Foreskin keratinocyte (primary cell): ENCODE measurements at places on chromosomes 5 and 9. TPM values are rescaled to one million over a fixed set of nuclear protein-coding genes. Genes with fewer than 3 reads are reported as not detected.

The C5orf15 gene
- 42.1 and 45.9 TPM in 2 replicates for total RNA-seq

The ZFP2 gene
- total RNA-seq: 0.24 and 0.28 TPM in 2 replicates

The C7 gene
- total RNA-seq: not detected in 2 replicates

The SPINK5 gene
- total RNA-seq: 0.75 and 1.1 TPM in 2 replicates

The CYLC2 gene
- total RNA-seq: not detected in 2 replicates

The LCP2 gene
- not detected in 2 replicates for total RNA-seq

The CRHBP gene
- total RNA-seq: not detected in 2 replicates

The IFNA21 gene
- total RNA-seq: not detected in 2 replicates

The SLC45A2 gene
- not detected in 2 replicates for total RNA-seq

The NINJ1 gene
- total RNA-seq: 15.8 and 17.7 TPM in 2 replicates

The NNT gene
- total RNA-seq: 34.0 and 39.3 TPM in 2 replicates
